ENCODE measurements at places on chromosomes 16 and 17.

DNA sequence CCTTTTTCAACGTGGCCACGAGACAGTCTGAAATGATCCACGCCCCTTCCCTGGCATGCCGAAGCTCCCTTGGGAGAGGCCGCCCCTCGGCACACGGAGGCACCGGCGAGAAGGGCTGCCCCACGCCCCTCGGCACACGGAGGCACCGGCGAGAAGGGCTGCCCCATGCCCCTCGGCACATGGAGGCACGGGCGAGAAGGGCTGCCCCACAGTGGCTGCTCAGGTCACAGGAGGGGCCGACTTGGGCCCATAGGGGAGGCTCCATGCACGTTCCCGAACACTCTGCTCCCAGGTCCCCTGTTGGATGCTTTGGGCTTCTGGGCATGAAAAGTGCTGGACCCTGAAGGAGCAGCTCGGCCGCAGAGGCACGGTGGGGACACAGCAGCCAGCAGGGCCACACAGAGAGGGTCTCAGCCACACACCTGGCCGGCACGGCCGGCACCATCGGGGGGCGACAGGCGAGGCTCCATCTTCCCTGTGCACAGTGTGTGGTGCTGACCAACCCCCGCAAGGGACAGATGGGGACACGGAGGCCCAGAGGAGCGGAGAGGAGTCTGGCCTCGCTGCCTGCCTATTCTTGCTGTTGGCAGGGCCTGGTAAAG lies 42.8 kb downstream of the CBFA2T3 start:
- no peak for DNase-seq

DNA sequence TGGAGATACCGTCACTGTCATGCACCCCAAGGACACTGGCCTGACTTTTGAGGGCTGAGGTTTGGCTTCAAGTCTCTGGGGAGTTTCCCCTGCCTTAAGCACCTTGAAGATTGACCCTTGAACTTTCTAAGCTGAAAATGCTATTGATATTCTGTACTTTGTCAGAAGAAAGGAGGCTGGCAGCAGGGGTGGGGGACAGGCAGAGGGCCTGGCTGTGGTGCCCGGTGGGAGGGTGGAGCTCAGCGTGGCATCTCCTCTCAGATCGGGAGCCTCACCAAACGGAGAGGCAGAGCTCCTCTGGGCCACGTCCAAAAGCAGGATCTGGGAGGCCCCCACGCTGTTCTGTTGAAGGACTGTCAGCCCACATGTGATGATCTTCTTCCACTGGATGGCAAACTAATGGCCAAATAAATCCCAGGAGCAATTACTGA lies 305.2 kb upstream of the IRX3 start:
- DNase-seq, result no peak

- peak; percentile 8 for DNase-seq
Measured at GRCh38 chr17:35373534-35373983, at the start of gene SLFN11. TSS of gene SLFN11 (minus strand) at chr17:35373621. CDS start at chr17:35363807, 9,814 bp downstream.

GRCh38 chr17:17077101-17077500 lies 34.8 kb downstream of the MPRIP start:
- DNase-seq, result no peak

GRCh38 chr17:74292495-74292894 lies 18.5 kb downstream of the DNAI2 start:
- no peak for DNase-seq

DNA sequence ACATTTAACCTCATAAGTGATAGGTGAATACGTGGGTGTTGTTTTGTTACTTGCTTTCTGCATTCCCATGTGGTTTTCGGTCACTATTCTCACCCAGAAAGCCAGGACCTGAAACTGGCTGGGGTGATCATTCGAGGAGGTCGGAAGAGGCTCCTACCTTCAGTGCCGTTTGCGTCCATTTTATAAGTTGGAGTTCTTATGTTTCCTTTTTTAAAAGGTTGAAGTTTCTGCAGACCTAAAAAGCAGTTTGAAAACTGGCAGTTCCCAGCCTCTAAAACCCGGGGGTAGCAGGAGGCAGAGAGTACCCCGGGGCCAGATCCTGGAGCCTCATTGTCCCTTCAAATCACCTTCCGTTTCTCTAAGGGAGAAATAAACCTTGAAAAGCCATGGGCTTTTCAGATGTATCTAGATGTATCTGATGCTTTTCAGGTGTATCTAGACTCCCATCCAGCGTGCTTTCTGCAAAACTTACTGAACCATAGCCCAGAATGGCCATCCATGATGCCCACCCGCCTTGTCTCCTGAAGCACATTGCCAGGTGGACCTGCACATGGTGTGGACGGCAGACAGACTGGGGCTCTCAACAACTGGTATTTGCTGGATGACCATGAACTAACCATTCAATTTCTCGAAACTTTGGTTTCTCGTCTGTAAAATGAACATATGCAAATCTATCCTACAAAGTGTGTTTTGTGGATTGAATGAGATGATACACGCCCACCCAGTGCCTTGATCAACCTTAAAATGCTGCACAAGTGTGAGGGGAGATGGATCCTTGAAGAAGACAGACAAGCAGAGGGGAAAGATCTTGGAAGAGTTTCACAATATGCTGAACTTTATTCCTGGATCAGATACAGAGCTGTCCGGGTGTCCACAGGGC lies 1.3 kb downstream of the NLRC5 start:
- no peak for DNase-seq

DNA sequence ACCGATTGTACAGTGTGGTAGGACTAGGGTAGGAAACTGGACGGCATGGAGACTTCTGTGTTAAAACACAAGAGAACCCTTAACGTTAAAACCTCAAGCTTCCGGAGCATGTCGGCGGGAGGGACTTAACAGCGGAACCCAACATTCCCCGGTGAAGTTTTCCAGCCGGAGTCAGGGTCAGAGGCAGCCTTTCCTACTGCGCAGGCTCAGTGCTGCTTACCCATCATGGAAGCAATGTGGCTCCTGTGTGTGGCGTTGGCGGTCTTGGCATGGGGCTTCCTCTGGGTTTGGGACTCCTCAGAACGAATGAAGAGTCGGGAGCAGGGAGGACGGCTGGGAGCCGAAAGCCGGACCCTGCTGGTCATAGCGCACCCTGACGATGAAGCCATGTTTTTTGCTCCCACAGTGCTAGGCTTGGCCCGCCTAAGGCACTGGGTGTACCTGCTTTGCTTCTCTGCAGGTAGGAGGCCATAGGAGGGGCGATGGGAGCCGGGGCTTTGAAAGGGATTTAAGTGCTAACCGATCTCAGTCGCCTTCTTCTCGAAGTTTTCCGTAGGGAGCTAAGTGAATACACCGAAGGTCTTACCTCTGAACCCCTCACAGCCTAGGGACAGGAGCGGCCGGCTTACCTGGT lies at the start of gene PIGL:
PIGL (plus strand) TSS at position 209 of the 634 bp plus-strand sequence; CDS start at position 226, 17 bp downstream.
- DNase-seq, result peak; percentile 82

GRCh38 chr17:8125947-8126490 lies 2.1 kb upstream of the HES7 start:
- DNase-seq, result no peak

DNA sequence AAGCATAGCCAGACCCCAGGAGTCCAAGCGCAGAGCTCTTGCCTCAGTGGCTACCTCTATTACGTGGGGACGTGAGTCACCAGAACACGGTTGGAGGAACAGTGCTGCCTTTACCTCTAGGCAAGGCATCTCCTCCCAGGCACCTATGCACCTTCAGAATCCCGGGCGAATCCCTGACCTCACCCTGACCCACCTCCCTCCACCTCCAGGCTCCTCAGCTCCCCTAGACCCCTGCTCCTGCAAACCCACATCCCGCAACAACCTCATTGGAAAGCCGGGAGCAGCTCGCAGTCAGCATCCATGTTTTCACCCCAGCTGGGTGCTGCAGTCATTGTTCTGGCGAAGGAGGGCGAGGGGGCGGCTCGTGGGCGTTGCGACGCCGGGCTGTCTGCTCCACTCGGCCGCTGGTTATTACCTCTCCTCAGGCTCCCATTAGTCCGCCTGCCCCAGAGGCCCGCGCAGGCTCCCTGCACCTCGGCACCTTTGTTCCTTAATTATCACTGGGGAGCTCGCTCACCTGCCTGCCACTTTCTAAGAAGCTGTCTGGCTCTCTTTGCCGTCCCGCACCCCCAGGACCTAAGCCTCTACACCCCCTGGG lies 24.6 kb upstream of the DLX4 start:
- DNase-seq, result no peak

DNA sequence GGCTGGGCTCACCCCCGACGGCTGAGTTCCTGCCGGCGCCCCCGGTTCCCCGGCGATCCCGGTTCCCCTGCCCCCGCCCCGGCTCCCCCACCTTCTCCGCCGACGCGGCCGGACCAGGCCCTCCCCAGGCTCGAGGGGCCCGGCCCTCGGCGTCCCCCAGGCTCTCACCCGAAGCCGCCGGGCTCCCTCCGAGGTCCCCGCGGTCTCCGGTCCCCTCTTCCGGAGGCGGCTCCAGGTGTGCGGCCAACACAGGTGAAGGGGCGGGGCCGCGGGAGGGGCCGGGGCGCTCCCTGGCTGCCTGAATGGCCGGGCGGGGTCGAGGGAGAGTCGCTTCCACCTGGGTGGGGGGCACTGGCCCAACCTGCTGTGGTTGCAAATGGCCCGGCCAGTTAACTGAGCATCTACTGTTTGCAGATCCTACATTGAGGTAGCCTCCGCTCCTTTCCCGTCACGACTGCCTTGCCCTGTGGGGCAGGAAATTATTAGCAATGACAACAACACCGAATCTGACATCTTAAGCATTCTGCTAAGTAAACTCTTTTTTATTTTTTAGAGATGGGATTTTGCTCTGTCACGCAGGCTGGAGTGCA lies at the start of gene BICDL2:
BICDL2 (minus strand) TSS at position 219 of the 590 bp plus-strand sequence. CDS start 1,448 bp downstream, outside the sequence.
- DNase-seq, result no peak

GRCh38 chr17:29461483-29462206 lies 71.5 kb downstream of the TAOK1 start:
- no peak for DNase-seq

DNA sequence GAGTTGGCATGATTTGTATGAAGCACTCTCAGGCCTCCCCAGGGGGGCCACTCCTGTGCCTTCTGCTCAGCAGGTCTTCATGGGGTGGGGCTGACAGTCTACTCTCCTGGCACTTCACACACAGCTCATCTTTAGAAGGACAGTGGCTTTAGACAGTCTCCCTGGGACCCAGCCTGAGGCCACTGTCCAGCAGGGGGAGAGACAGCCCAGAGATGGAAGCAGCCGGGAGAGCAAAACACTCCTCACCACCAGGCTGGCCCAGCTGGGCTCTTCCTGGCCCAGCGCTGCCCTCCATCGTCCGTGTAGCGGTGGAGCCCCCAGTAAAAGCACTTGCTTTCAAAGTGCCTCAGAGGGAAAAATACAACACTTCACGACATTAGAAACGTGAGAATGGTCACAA lies 62.0 kb upstream of the CRHR1 start:
- DNase-seq, result peak; percentile 56

DNA sequence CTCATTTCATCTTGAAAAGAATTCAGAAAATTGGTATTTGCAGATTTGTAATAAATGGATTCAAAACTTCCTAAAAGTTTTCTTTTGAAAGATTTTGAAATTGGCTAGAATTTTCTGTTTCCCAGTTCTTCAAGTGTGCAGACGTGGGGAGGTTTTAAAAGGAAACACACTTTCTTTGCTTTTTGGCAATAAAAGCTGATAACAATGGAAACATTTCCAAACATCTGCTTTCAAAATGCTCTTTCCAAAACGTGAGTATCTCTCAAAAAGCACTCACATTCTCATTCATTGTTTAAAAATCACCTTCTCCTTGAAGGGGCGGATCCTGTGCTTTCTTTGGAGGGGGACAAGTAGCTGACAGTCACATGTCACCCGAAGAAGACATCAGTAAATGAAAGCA lies 8.6 kb upstream of the GSG1L start:
- DNase-seq, result no peak

GRCh38 chr16:79597277-79598062 lies 3.1 kb downstream of the MAF start:
- no peak for DNase-seq

DNA sequence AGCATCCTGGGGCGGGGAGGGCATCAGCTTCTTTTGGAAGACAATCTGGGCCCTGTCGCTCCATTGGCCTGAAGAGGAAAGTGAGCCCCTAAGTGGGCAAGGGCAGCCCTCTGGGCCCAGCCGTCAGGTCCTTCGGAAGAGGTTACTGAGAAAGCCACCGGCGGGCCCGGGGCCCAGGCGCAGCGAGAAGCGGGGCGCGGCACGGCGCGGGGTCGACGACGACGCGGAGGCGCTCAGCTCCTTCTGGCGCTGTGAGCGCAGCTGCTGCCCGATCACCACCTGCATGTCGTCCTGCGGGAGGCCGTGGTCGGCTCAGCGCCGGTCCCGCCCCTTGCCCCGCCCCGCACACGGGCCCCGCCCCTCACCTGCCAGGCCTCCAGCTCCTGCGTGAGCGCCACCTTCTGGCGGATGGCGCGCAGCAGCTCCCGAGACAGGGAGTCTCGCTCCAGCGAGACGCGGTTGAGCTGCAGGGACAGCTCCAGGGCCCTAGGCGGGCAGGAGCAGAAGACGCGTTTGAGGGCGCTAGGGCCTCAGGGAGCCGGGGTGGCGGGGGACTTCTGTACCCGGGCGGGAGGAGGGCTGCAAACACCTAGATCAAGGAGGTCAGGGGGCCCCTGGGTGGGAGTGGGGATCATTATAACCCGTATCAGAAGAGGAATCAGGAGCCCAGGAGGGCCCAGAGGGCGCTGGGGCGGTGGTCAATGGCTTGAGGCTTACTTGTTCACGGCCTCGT lies 4.3 kb downstream of the THOC6 start:
- peak; percentile 96 for DNase-seq

DNA sequence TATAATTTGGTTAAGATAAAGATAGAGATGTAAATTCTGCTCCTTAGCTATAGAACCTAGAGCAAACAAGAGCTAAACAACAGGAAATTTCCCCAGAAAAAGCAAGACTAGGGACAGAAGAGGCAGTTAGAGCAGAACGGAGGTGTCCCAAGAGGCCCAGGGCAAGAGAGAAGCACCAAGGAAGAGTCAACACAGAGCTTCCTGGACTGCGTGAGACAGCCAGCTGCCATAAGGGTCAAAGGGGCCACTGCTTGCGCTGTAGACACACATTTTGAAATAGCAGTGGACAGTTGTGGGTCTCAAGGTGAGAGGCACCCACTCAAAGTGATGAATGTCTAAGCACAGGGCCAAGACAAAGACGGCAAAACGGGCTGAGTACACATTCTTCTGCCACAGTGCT lies 156.6 kb downstream of the PARN start:
- no peak for DNase-seq

- no peak for DNase-seq
Measured at GRCh38 chr16:25570131-25570530, 121.6 kb upstream of the HS3ST4 start.

DNA sequence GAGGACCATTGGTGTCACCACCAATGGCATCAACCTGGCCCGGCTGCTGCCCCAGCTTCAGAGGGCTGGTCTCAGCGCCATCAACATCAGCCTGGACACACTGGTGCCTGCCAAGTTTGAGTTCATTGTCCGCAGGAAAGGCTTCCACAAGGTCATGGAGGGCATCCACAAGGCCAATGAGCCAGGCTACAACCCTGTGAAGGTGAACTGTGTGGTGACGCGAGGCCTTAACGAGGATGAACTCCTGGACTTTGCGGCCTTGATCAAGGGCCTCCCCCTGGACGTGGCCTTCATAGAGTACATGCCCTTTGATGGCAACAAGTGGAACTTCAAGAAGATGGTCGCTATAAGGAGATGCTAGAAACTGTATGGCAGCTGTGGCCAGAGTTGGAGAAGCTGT lies 111.9 kb upstream of the SIAH1 start:
- DNase-seq, result no peak

GRCh38 chr16:12474806-12475410 lies 328.8 kb downstream of the CPPED1 start:
- no peak for DNase-seq

GRCh38 chr17:82935966-82936767 lies 96.3 kb upstream of the ZNF750 start:
- DNase-seq, result no peak

- DNase-seq, result no peak
Measured at GRCh38 chr17:8365143-8365542, 11.4 kb downstream of the KRABD2 start.
